ENCODE measurements at places on chromosomes 13 and 19. TPM values are rescaled to one million over a fixed set of nuclear protein-coding genes. Genes with fewer than 3 reads are reported as not detected.
A peak's percentile ranks its signal among the peaks of the same experiment; 100 is the strongest.

DNA sequence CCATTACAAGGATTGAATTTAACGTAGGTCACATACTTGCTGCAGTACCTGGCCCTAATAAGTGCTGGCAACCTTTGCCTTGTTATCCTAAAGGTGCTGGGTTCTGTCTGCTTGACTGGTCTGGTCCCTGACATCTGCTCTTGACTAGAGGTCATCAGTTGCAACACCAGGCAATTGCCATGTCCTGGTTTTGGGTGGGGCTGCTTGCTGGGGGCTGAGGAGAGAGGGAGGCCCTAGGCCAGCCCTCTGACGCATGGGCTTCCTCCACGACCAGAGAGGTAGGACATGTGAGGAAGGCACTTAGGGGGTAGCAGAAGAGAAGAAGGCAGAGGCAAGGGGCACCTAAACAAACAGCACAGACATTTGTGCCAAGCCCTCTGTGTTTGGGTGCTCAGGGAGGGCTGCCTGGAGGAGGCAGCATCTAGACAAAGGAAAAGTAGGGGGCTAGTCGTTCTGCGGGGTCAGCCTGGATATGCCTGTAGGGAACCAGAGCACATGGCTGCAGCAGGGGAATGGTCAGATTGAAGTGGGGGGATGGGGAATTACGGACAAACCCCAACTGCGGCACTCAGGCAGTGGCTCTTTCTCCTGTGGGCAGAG, 21.7 kb downstream of the VSTM2B start:
- DNase-seq: no peak

Gene SELENOV
- total RNA-seq: not detected

GRCh38 chr13:30884543-30884942, 21.5 kb upstream of the MEDAG start:
- DNase-seq: no peak

Gene TIMM29
- total RNA-seq: 34.8 TPM

DNA sequence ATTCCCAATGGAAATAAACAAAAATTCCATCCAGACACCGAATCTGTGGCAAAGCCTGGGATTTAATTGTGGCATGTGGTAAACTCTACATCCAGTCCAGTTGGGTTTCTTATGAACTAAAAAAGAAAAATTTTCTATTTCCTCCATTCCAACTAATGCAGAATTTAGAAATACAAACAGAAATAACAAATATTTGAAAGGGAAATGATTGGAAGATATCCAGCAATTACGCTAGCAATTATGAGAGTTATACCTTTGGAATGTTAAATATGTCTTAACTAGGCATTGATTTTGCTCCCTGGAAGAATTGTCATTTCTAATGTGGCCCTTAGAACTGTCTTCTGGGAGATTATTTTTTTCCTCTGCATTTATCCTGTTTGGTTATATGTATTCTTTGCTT, 421.4 kb upstream of the KLHL1 start:
- peak; percentile 10 for DNase-seq

Gene SCN1B
- total RNA-seq: 5.6 TPM

Gene BCL3
- 6.5 TPM for total RNA-seq

DNA sequence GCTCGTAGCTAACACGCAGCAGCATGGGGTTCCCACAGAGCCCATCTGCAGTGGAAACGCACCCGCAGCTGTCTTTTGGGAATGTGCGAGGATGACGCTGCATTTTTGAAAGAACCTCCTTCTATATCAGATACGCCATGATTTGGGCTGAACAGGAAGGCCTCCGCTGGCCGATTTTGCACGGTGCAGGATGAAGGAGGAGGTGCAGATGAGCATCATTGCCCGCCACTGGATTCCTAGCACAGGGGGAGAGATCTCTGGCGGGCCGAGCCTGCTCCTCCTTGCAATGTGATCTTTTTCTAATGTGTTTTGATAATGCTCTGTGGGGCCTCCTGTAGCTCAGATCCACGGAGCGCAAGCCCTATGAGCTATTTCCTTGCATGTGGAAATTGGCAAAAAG, 55.5 kb downstream of the EFNB2 start:
- no peak for DNase-seq

Gene DMKN
- 30.9 TPM for total RNA-seq

GRCh38 chr19:14383661-14384555, 2.7 kb downstream of the ADGRE5 start:
- DNase-seq: peak; percentile 97

Gene CDX2
- not detected for total RNA-seq

Gene CLIP3
- total RNA-seq: 13.4 TPM

GRCh38 chr13:48113756-48114130, 18.8 kb upstream of the MED4 start:
- DNase-seq: no peak

- no peak for DNase-seq
These were observed 320.8 kb downstream of the PCDH20 start for GRCh38 chr13:61094865-61095264.

GRCh38 chr13:112619730-112620631, 32.0 kb upstream of the TUBGCP3 start:
- no peak for DNase-seq

GRCh38 chr19:31545777-31546176, 196.5 kb upstream of the TSHZ3 start:
- DNase-seq: no peak

DNA sequence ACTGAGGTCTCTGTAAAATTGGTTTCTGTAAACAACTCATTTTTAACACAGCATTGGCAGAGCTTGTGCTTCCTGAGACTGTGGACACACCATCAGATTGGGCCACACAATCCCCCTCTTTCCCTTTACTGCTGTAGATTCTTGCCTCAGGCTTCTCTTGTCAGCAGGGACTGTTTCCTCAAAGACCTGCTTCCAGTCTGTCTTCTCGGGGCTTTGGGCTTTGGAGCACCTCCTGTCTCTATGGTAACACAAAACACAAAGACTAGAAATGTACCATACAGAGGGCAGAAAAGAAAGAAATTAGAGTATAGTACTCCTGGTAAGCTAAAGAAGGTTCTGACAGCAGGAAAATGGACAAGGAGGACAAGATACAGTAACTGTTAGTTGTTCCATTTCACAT, 484.5 kb downstream of the DIAPH3 start:
- DNase-seq: no peak

Gene GZMM
- total RNA-seq: under 0.01 TPM

- peak; percentile 55 for DNase-seq
These were observed 6.4 kb upstream of the ZNF333 start for GRCh38 chr19:14683439-14683838.

DNA sequence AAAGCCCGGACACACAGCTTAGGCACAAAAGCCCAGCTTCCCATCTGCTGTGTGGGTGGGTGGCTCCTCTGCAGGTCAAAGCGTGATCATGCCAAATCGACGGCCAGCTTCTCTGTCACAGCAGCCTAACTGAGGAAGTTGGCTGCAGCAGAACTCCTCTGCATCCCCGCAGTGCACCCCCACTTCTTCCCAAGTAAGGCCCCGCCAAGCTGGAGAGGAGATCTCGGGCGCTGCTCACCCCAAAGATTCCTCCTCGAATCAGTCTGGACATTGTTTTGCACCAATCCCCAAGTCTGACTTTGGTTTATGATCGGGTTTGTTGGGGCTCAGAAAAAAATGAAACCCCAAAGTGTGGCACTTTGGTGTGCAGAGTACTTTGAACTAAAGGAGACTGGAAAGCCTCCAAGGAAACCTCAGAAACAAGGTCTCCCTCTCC, 19.7 kb upstream of the CPB2 start:
- no peak for DNase-seq

DNA sequence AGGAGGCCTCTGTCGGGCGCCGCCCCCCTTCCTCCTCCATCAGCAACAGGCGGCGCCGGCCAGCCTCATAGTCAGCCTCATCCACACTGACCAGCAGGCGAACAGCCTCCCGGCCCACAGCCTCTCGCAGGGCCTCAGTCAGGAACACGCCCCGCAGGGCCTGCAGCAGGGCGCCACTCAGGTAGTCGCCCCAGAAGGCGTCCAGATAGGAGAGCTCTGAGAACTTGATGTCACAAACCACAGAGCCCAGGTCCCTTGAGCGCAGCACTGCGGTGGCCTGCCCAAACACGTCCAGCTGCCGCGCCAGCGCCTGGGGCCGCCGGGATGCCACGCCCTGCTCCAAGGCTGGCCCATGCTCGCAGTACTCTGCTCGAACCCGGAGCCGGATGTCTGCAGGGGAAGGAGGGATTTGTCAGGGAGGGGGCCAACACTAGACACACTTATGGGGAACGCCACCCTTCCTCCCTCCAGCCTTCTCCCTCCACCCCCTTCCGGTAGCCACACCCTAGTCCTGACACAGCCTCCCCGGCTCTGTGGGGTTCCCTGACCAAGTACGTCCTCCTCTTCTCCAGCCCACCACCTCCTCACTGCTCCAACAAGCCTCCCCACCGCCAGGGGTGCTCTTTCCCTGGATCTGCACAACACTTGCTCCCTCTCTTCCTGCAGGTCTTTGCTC, 17.9 kb downstream of the DEDD2 start:
- peak; percentile 69 for DNase-seq

GRCh38 chr13:61255040-61255796, 160.4 kb downstream of the PCDH20 start:
- no peak for DNase-seq

DNA sequence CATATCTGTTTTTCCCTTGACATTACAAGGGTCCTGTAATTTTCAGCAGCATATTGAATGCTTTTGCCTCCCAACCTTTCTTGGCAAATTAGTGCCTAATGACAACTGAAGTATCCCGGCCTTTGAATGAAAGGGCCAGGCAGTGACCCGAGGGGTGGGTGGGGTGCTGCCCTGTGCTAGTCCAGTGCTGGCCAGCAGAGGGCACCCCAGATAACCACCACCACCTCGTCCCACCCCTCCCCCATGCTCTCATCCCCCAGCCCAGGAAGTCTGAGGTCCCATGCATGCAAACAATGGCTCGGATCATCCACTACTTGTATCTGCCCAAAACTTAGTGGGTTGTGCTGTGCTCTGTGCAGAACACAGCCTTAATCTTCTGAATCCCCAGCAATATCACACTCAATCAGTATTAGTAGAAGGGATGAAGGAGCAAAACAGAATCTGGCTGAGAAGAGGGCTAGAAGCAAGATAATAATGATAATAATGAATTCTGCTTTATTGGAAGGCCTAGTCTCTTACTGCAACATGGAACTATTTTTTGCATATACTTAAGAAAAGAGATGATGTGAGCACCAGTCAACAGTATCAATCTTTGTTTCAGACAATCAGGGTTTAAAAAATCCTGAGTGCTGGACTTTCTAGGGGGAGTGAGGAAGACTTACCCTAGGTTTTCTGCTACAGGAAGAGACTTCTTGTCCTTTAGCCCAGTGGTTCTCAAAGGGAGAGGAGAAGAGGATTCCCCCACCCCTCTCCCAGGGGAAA, 3.8 kb downstream of the ATP12A start:
- DNase-seq: peak; percentile 98

Gene NRTN
- total RNA-seq: not detected

DNA sequence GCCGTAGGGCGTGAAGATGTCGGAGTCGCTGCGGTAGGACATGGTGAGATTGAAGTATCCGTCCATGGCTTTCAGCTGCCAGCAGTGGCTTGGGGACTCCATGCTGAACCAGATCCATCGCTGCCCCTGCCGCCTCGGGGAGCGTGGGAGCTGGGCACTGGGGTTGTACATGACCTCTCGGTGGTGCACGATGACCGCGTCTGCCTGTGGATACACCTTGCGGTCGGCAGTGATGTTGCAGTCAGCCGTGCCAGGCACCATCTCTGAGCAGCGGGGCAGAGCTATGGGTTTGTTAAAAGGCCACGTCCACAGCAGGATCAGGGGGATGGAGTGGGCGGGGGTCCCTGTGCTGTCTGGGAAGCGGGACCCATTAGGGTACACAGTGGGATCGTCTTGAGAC, 7.4 kb downstream of the FUT6 start:
- peak; percentile 26 for DNase-seq

- DNase-seq: peak; percentile 44
These were observed 22.3 kb upstream of the TMEM160 start for GRCh38 chr19:47070756-47071155.

GRCh38 chr19:3851254-3852176, 17.3 kb downstream of the ZFR2 start:
- DNase-seq: peak; percentile 89

DNA sequence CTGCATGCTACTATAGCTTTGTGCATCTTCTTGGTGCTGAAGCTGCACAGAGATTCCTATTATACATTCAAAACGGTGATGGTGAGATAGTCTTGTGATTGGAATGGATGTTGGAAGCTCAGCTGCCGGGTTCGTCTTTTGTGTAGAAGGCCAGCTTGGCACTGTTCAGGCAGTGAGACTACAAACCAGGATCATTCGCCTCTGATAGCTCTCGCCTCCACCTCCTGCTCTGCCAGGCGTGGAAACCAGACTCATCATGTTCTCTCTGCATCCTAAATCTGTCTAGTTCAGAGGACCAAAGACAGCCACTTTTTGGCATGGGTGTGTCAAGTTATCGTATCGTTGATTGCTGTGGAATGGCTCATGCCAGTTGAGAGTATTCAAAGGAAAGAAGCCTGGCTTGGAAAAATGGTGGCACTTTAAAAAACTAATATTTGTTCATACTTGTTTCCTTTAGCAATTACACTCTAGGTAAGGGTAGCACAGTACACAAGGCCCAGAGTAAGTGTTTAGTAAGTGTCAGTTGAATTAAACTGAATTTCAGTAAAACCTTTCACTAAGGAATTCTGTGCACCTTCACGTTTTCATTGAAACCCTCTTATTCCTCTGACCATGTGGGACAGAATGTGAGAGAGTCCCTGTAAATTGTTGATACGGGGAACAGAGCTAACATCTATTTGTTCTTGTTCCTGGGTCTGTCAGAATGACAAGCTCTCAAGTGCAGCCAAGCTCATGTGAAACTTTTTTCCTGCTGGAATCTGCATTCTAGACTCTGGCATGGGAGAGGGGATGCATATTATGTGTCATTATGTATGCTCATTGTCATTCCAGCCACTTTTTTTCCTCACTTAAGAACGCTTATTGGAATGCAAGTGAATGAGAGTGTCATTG, 69.8 kb downstream of the DPY19L3 start:
- no peak for DNase-seq

GRCh38 chr19:54275951-54276350, 5.0 kb downstream of the LILRB2 start:
- DNase-seq: no peak

DNA sequence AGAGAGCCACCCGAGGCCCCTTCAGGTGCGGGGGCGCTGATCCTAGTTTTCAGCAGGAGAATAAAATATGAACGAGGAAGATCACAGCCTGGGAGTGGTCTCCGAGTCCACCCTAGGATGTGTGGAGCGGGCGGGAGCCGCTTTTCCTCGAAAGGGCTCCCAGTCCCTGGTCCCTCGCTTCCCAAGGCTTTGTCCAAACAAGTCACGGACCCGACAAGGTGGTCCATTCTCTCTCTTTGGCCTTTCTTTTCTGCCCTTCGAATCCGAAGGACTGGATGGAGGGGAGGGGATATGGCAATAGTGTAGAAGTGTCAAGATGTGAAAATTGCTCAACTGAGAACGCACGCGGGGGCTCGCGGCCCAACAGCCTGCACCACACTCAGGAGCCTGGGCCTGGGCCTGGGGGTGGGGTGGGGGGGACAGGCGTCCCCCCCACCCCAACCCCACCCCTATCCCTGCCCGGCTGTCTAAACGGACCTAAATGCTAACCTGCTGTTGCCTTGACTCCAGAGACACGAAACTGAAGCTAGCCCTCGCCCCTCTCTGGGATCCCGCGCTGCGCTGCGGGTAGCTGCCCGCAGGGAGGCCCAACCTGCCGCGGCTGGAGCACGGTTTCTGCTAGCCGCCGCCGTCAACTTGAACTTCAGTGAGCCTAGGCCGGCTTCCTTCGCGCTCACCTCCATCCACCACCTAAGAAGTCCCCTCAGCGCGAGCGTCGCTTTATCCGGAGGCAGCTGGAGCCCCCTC, 7.1 kb downstream of the ZIC2 start:
- peak; percentile 77 for DNase-seq

Gene SIGLEC9
- not detected for total RNA-seq
